Breast epithelium (tissue), 4 donors: ENCODE measurements at places on chromosomes 11 and 22.

- no peak for DNase-seq
Observed at GRCh38 chr11:49995565-49995964, 13.2 kb upstream of the OR4C12 start.

- DNase-seq, result no peak
Observed at GRCh38 chr11:124829986-124830385, 29.8 kb upstream of the MSANTD2 start.

DNA sequence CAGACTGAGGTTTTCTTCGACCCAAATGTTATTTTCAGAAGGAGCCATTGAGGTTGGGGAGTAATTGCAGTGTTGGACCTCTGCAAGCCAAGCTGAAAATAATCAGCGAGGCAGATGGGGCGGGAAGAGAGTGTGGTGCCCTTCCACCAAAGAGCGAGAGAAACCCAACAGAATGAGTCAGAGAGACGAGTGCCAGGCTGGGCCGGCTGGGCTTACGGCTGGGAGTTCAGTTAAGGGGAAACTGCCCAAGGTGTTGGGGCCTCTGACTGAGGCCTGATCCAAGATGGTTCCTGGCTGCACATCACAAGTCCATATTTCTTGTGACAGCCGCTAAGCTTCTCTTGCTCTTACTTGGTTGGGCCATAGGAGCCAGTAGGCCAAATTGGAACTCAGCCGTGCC, 30.4 kb upstream of the CREB3L1 start:
- no peak for DNase-seq

DNA sequence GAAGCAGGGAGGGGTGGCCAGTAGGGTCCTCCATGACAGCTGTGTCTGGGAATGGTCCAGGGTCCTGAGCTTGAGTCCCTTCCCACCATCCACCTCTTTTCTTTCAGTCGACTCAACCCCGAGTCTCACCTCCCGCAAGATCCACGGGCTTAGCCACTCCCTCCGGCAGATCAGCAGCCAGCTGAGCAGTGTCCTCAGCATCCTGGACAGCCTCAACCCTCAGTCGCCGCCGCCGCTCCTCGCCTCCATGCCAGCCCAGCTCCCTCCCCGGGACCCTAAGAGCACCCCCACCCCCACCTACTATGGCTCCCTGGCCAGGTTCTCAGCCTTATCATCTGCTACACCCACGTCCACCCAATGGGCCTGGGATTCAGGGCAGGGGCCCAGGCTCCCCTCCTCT, 81.9 kb downstream of the CEP164 start:
- no peak for DNase-seq

GRCh38 chr22:40309631-40310030, 36.7 kb upstream of the ADSL start:
- no peak for DNase-seq

DNA sequence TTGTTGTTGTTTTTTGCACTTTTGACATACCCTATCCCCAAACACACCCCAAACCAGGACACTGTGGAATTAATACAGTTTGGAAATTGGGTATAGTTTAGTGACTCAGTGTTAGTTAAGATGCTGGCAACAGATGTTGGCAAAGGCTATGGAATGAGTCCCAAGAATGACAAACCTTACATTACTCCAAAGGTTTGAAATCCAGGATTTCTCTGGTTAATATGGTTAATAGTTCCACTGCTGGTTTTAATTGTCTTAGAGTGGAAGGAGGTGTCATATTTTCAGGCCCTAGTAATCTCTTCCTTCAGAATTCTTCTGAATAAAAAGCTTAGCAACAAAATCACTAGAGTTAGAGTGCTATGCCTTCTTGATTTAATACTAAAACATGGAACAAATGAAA, 775 bp downstream of the LPXN start:
- no peak for DNase-seq

GRCh38 chr22:42342426-42343120, 72.1 kb upstream of the TCF20 start:
- no peak for DNase-seq

- DNase-seq, result no peak
Observed at GRCh38 chr11:62020661-62021060, 53.2 kb upstream of the FTH1 start.

DNA sequence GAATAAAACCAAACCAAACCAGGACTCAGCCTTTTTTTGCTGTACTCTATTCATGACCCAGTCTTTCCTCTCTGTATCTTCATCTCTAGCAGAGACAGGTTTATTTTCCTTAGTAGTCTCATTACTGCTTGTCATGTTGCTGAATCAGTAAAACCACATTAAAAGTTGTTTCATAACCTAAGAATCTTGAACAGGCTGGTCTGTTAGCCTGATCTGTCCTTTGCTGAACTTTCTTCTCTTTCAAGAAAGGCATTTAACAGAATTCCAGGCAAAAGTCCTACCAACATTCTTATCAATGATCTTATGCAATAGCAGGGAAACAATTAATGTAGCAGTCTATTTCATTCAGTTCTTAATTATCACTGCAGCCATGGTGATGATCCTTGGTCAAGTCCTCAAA, 197.7 kb downstream of the CASP12 start:
- no peak for DNase-seq

GRCh38 chr11:124801636-124802312, 1.6 kb upstream of the MSANTD2 start:
- no peak for DNase-seq

DNA sequence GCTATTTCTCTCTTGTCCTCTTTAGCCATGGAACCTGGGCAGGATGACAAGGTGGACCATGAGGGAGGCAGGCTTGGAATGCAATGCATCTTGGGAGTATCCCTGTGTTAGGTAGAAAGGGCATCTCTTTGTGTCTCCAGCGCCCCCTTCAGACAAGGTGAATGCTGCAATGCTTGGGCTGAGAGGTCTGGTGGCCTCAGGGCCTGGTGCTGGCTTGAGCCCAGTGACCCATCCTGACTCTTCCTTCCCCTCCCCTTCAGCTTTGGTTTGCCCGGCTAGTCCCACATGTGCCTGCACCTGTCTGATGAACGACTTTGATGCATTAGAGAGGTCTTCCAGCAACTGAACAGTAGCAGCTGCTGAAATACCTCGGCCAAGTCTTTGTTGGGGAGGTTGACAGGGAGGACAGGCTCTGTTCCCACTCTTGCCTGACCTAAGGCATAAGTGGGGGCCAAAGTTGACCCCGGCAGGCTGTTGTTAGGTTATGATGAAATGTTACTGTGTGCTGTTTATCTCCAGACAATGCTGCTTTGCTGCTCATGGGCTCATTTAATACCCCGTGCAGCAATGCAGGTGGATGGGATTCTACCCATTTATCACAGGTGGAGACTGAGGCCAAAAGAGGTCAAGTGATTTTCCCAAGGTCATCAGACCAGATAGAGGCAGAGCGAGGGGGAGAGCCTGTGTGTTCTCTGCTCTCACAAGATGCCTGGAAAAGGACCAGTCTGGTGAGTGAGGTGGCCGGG, 22.5 kb downstream of the MYO18B start:
- DNase-seq, result no peak

DNA sequence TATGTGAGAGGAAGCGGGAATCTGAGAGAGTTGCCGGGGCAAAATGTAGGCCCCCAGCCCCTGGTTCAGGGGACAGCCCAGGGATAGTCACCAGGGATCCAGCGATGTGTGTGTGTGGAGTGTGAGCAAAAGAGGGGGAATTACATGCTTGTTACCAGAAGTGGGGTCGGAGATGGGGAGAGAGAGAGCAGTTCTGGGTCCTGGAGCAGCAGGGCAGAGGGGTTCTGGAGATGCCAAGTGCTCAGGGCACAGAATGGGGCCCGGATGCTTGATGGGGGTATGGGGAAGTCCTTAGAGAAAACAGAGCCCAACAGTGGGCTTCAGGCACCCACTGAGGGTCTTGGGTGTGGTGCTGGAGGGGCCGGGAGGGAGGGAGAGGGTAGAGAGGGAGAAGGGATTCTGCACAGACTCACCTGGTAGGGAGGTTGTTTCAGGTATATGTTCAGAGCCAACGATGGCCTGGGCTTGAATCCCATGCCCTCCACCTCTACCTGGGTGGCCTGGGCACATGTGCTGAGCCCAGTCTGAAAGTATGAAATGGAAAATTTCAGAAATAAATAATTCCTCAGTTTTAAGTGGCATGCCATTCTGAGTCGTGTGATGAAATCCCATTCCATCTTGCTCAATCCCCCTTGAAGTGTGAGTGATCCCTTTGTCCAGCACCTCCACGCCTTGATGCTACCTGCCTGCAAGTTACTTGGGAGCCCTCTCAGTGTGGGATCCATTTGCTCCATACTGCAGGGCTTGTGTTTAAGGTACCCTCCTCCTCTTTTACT, 12.4 kb downstream of the SMIM38 start:
- DNase-seq, result no peak

DNA sequence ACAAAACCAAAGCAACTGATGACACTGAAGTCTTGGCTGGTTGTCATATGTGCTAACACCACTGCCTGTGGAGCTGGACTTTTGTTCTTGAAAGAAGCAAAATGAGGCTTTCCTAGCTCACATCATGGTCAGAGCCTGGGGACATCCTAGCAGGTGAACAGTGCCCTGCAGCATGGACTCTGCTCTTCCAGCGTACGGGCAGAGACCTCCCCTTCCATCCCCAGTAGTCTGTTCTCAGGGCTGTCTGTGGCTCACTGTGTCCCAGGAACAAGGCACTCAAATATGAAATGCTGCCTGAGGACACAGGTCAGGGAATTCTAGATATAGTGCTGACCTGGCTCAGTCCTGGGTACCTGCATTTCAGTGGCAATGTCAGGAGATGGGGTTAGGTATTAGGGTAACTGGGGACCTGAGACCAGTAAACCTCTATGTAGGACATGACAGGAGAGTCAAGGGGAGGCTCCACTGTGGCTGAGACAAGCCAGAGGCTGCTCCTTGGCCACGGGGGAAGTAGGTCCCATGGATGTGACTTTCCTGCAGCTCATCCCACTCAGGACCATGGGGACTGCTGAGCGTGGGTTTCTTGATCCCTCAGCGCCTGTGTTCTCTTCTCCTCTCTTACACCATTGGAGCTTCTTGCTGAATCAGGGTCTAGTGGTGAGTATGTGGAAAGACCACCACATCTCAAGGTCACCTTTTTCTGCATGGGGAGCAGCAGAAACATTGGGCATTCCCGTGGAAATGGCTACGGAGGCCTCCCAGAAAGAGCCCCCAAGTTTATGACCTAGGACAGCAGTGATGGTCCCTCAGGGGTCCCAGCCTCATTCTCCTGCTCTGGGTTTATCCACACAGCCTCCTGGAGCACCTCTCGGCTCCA, 80.1 kb downstream of the ZNF280B start:
- no peak for DNase-seq

GRCh38 chr22:31615940-31616314, 46.1 kb downstream of the PISD start:
- DNase-seq, result no peak

DNA sequence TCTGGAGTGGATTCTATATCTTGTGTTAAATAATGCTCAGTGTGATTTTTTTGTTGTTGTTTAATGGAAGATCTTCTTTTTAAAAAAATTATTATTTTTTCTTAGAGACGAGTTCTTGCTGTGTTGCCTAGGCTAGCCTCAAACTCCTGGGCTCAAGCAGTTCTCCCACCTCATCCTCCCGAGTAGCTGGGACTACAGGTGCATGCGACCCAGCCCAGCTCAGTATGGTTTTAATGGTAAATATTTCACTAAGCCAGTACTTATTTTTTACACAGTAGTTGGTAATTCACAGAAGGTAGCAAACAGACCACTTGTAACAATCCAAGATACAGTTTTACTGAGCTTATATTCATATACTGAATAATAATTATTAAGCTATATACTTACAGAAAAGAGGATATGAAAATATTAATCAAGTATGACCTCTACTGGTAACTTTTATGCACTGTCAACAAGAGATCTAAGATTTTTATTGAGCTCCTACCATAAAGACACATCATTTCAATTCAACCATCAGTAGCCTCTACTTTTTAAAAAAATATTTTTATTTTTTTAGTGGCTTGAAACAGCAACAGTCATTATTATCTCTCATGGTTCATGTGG, 6.1 kb upstream of the CD59 start:
- DNase-seq, result no peak

DNA sequence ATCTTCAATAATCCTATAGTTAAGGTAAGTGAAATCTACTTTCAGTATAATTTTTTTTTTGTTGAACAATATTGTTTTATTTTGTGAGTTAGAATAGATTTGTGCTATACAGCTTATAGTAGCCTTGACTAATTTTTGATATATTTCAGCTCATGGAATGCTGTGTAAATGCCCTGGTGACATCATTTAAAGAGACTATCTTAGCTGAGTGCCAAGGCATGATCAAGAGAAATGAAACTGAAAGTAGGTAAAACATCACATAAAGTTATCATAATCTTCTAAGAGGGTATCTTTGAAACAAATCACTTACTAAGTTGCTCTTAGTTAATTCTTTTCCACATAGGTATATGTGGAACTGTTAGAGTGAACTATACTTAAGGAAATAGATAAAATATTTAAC, 51.4 kb upstream of the ACAT1 start:
- DNase-seq, result no peak

- no peak for DNase-seq
Observed at GRCh38 chr11:3129591-3130268, 35.4 kb downstream of the OSBPL5 start.

- no peak for DNase-seq
Observed at GRCh38 chr11:61793083-61793828, 545 bp downstream of the FEN1 start.

DNA sequence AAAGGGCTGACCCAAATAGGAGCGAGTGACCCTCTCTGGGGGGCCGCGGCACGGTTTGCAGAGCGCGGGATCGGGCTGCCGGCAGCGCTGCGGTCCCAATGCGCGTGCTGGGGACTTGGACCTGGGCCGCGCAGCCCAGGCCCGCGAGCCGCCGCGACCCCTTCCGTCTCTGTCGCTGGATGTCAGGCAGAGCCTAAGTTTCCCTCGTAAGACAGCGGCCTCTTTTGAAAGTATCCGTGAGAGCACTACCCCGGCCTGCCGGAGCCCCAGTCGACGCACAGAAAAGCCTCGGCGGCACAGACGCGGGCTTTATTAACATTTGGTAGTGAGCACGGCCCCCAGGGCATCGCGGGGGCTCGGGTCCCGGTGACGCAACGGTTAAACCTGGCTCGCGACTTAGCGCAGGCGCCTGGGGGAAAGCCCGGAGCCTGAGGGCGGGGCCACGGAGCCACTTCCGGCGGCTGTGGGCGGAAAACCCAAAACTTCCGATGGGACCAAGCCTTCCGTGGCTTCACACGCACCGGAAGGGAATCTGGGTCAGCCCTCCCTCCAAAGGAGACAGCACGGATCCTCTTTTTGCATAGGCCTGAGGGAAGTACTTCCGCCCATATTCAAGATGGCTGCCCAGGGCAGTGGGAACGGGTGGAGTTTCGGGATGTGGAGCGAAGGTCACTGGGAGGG, 14.8 kb downstream of the BAD start:
- DNase-seq, result peak; percentile 95
